ENCODE measurements at places on chromosomes 1 and 21.

GRCh38 chr1:213277036-213277435 lies 226.0 kb downstream of the RPS6KC1 start:
- no peak for DNase-seq

GRCh38 chr1:166573199-166573598 lies 266.1 kb upstream of the POGK start:
- DNase-seq = no peak

DNA sequence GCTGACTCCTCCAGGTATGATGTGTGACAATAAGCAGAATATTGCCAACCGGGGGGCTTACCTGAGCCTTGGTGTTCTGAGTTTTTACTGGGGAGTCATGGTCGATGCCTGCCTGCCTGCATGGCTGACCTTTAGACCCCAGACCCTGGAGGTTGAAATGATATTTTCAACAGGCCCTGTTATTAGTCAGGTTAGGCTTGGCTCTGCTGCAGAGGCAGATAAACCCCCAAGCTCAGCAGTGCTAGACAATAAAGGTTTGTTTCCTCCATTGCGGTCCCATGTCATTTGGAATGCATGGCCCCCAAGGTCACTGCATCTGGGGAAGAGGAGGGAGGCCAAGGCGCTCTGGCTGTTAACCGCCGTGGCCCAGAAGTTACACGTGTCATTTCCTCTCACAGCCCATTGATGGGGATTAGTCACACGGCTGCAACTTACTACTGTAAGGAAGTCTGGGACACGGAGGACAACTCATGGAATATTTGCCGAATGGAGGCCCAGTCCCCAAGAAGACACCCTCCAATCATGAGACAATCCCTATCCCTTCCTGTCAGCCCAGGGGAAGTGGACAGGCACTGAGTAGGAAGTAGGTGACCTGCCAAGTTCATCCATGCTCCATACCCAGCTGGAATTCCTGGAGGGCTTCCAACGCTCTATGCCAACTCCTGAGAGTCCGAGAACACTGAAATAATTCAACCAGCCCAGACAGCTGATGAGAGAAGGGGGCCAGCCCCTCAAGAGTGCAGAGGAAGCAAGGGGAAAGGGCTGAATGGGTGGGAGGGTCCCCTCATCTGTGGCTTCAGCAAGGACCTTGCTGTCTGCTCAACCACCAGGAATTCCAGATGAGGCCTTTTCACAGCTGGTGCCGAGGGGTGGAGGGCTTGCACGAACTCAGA lies 97.3 kb downstream of the TAS1R2 start:
- no peak for DNase-seq

DNA sequence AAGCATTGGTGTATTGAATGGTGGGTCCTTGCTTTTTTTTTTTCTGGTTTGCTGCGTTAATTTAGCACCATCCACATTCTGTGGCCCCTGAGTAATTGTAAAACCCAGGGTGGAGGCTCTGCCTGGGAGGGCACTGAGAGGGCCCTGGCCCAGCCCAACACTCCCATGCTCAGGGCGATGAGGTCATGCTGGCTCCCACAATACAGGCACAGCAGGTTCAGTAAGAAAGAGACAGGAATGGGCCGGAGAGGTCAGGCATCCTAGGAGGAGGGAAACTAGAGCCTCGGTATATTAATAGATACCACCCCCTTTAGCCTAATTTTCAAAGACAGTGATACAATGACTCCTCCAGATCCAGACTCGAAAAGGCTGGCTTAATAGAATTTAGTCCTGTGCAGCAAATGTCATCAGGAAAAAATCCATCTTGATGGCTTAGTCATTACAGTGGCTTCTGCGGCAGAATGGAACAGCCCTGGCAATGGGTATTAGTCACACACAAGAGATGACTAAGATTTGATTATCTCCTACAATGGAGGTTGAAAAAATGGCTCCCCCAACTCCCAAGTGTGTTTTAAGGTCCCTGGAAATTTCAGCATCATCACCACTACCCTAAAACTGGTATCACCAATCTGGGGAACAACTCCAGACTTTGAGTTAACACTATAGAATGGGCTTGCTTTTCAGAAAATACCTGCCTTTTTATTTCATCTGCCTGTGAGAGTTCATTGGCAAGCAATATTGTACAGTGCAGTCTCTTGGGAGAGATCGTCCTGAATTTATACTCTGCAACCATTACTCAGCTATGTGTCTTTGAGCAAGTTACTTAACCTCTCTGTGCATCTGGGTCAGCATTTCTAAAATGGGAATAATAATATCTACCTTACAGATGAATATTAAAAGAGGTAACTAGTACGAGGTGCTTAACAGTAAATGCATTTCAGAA lies 43.9 kb upstream of the LYST start:
- peak; percentile 99 for DNase-seq

DNA sequence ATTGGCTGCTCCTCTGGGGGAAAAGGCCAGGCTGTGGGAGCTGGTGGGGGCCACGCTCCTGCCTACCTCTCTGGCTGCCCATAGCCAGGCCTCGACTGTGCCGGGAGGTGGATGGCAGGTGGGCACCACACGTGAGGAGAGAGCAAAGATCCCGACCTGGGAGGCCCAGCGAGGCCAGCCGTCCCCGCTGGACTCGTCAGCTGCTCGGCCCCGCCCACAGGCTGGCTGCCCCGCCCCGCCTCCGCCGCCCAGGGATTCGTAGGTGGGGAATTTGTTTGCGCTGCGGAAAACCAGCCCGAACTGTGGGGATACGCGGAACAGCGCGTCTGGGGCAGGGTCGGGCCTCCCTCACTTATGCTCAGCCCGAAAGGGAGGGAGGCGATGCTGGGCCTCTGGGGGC lies 31.7 kb downstream of the TP73 start:
- DNase-seq = peak; percentile 22

DNA sequence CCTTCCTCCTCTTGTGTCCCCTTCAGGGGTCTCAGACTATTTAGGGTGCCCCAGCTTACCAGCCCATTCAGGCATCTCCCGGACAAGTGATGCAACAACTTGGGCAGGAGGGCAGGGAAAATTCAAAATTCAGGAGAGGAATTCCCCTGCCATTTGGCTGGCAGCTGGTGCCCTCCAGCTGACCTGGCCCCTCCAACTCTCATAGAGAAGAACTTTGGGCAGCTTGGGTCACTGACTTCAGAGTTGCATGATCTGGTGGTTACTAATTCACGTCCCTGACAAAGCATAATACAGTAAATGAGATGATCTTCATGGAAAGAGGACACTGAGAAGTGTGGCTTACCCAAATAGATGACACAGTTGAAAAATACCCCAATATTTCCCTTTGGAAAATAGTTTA lies at the start of gene FCAMR:
FCAMR (minus strand) TSS at position 15 of the 400 bp plus-strand sequence. CDS start 335 bp downstream, outside the sequence.
- DNase-seq = no peak

DNA sequence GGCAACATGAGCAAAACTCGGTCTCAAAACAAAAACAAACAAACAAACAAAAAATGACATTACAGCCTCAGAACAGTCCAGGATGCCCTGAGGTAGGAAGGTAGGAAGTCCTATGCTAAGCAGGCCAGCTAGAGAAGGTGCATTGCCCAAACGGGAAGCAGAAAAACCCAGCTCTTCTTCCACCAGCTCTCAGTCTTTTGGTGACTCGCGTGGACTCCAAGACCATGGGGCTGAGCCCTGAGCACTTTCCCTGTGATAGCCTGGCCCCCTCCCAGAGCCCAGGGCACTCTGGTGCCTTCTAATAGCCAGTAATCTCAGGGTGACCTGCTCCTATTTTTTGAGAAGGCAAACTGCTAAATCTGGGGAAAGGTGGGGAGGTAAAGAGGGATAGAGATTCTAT lies 16.1 kb downstream of the PHLDA3 start:
- no peak for DNase-seq

GRCh38 chr1:50970931-50971582 lies 1.0 kb downstream of the CDKN2C start:
- peak; percentile 43 for DNase-seq

DNA sequence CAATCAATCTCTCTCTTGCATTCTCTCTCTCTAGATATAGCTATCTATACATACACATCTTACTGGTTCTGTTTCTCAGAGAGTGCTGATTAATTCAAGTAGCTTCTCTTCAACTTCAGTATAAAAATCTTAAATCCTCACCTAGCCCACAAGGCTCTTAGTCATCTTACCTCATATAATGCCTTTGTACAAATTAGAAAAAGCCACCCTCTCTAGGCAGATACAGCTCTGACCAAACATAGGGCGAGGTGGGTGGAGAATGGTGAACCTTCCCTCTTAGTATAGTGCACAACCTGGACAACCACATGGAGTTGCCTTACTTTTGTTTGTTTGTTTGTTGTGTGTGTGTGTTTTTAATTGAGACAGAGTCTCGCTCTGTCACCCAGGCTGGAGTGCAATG lies 5.1 kb upstream of the INAVA start:
- no peak for DNase-seq

GRCh38 chr1:153443486-153443885 lies 17.0 kb downstream of the S100A7 start:
- no peak for DNase-seq

GRCh38 chr1:69688193-69688592 lies 120.5 kb downstream of the LRRC7 start:
- DNase-seq = no peak

DNA sequence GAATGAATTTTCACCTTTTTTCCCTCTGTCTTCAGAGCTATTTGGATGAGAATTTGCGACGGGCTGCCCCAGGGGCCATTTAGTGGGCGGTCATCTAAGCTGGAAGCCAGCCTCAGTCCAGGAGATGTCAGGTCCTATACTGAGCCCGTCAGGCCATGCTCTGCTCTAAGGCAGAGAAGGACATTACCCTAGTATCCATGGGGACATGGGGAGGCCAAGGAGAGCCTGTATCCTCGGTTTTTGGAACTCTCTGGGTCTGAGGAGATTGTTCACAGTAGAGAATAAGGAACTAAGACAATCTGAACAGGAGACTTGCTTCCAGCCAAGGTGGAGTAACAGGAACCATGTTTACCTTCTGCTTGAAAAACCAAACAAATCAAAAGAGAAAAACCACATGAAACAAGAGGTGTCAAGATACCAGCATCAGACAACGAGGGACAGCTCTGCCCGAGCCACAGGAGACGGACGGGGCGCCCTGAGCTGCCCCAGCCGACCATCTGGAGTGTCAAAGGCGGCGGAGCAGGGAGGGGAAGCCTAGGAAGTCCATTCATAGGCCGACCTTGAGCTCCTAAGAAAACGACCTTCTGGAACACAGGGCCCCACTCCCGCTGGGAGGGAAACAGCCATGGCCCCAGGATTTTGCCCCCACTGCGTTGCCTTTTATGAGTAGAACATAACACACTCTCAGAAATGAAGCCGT lies 20.0 kb upstream of the ADARB1 start:
- DNase-seq = no peak

DNA sequence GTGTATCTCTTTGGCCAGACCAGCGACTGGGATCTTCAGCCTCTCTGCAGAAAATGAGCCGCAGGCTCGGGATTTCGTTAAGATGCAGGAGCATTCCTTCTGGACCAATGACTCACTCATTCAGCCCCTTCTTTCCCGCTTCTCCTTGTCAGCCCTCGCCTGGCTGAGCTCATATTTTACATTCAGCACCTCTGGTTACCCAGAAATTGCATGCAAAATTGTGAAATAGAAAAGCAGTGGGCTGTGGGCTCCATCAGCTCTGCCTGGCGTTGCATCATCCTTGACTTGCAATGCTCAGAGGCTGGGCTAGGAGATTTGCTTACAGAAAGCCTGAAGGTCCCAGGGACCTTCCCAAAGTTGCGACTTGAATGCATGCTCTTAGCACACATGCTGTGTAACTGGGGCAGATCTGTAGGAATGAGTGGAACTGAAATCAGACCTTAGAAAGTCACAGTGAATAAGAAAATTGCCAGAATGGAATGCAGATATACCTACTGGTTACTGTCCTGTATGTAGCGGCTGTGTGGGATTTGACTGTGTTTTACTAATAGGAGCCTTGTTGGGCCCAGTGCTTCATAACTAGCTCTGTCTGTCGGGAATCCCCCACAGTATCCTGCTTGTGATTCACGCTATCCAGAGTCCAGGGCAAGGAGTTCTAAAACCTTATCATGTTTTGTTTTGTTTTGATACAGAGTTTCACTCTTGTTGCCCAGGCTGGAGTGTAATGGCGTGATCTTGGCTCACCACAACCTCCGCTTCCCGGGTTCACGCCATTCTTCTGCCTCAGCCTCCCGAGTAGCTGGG lies 444.8 kb downstream of the KIF26B start:
- peak; percentile 97 for DNase-seq

DNA sequence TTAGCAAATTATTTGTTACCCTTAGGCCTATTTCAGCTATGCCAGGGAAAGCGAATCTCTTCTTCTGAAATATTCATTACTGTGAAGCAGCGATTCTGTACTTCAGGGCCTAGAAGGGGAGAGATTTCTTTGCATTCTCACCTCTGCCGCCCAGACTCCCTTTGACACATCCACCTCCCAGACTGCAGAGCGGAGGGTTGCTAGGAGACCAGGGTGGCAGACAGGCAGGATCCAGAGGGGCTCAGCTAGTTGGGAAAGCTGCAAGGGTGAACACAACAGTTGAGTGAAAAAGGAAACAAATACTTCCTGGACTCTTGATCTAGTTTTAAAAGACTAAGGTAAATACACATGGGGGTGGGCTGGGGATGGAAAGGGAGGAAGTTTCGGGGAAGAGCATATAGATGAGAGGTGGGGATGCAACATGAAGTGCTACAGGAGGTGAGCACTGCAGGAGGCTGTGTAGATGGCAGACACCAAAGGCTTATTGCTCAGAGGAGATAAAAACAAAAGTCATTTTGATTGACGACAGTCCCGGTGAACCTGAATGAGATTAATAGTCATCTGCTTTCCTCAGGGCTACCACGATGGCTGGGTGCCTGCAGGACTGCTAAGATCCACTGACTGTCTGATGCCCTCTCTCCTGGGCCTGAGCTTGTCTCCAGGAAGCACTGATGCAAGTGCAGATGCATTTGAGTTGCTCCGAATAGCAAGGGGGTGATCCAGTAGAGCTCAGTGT lies 26.4 kb upstream of the RAB3GAP2 start:
- DNase-seq = no peak

- DNase-seq = peak; percentile 19
Observed at GRCh38 chr1:204041803-204042505, 31.0 kb upstream of the SOX13 start.

DNA sequence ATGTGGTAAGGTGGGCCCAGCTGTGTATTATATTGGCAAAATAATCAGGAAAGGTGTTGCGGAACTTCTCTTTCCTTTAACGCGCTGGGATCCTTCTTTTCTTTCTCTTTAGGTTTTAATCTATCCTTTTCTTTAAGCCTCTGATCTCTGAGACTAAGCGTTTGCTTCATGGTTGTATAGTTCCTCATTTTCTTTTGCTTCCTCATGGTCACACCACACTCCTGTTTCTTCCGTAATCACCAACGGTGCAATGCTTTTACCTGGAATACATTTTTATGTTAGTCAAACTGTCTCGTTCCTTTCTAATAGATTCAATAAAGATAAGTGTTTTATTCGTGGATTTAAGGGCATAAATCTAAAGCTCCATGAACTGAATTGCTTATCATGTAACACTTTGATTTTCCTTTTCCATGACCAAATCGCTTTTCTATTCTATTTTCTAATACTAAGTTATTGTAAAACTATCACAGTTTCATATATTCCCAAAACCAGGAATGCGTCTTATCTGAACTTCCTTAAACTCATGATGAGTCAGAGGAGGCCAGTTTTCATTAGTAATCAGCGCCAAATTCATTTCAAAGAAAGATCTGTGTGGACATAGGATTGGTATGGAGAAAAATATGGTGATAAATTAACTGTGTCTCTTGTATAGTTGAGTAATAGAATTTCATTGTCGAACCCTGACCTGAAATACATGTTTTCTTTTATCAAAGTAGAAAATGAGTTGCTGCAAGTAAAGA lies 12.2 kb downstream of the SDCCAG8 start:
- DNase-seq = peak; percentile 92

GRCh38 chr1:53016705-53017104 lies 45.3 kb upstream of the PODN start:
- DNase-seq = peak; percentile 31

Data from EH (cell line).